GOT3 (cell line): ENCODE measurements at places on chromosomes 7 and 10.

GRCh38 chr10:61108915-61109314 is 164.9 kb upstream of the RHOBTB1 start:
- no peak for DNase-seq

DNA sequence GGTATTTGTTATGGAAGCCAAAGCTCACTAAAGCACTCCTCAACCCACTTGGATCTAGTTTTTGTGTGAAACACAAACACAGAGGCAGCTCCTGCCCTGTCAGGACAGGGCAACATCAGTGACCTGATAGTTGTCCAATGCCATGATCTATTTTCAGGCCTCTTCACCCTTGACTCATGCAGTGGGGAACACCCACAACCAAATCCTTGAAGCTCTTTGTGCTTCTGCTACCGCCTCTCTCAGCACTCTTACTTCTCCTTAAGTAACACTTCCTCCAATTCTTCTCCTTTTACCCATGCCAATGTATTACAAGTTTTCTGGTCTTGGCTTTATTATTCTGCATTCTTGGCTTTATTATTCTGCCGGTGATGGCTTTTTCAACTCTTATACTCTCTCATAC is 425.3 kb downstream of the INHBA start:
- no peak for DNase-seq

- DNase-seq, result no peak
Measured at GRCh38 chr7:44094365-44094764, 9.8 kb upstream of the AEBP1 start.

DNA sequence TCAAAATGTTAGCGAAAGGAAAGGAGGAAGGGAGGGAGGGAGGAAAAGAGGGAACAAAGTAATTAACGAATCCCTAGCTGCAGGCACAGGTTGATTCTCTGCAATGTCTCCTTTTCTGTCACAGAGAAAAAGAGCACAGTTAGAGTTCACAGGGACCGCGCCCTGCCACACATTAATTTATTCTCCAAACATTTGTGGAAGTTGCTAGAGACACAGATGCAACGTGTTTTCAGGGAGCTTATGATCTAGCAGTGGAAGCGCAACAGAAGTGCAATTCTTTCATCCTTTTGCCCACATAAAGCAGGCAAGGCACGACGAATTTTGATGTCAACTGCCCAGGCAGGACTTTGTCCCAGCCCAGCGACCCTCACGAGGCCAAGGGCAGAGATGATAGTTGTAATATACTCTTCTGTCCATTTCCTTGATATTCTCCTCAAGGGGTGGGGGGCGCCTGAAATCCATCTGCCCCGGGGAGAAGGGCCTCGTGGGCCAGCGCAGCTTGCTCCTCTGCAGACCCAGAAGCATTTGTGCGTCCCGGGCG is 101.7 kb upstream of the ZNF438 start:
- no peak for DNase-seq

DNA sequence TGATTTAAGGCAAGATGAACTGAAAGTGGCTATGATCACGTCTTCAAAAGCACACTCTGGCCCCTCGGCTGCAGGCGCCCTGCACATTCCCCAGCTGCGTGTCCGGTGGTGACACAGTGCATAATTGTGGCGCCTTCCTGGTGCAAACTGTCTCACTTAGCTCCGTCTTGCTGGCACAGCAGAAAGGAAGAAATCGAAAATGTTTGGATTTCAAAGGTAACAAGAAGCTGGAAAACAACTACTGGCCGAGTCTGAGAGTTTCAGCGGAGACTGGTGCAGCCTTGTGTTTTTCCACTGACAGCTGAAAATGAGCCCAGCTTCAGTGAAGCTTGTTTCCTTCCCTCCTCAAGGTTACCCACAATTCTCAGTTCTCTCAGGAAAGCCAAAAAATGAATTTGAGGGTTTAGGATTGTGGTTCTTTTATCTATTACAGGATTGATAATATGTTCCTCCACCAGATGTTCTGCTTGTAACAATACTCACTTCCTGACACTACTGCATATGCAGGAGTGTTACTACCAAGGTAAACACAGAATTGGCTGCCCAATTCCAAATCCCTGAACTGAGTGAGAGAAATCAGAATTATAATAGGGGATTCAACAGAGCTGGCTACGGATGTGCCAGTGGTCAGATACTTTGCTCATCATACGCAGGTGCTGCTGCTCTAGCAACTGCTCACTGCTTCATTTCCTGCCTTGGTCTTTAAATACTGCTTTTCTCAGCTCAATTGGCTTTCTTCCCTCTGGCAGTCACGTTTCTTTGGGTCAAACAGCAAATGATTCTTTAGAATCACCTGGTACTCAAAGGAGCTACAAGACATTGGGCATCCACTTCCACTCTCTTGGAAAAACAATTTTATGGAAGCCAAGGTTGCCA is 63.7 kb downstream of the TRUB1 start:
- no peak for DNase-seq

- no peak for DNase-seq
Measured at GRCh38 chr10:48219194-48219593, 55.3 kb downstream of the FRMPD2 start.

GRCh38 chr7:150972023-150972468 is 6.1 kb downstream of the KCNH2 start:
- DNase-seq, result no peak

DNA sequence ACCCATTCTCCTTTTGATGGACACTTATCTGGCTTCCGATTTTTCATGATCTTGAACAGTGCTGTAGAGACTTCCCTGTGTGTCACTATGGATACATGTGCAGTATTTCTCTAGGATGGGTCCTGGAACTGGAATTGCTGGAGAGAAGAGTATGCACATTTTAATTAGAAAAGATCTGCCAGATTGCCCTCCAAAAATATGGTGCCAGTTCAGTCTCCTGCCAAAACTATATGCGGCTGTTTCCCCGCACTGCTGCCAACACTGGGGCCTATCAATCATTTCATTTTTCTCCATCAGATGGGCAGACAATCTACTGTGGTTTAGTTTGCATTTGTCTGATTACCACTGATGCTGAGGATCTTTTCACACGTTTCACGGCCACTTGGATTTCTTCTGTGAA is 105.0 kb downstream of the SH2D4B start:
- no peak for DNase-seq

DNA sequence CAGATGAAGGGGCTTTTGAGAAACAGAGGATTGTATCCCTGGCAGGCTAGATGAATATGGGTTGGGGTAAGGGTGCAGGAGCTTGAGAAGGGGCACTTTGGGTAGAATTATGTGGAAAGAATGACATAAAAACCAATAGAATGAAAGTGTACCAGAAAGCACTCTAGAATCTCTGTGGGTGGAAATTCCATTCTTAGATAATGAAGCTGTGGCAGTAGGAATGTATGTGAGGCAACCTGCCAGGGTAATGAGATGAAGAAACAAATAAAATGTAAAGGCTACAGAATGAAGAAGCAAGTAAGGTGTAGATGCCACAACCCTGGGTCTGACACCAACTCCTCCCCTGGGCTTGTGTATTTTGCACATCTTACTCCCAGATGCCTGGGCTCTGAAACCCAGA is 16.8 kb downstream of the NOBOX start:
- no peak for DNase-seq

DNA sequence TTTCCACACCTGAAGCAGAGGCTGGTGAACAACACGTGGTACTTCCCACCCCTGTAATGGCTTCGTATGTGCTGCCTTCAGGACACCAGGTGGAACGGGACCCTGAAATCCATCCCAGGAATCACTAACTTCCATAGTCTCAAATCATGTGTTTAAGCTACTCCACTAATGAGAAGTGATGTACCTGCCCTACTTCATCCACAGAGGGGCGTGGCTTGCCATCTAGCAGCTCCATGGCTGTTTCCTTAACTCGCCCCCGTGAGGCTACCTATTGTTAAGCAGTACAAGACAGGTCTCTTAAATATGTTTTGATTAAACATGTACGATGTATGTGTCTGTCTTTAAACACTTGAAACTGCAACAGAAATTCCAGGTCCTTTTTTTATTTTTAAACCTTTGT is 31.8 kb downstream of the ARL3 start:
- no peak for DNase-seq

GRCh38 chr7:25891591-25891990 is 260.4 kb upstream of the NFE2L3 start:
- no peak for DNase-seq

- DNase-seq, result no peak
Measured at GRCh38 chr7:44077681-44078091, 4.6 kb downstream of the POLM start.

- DNase-seq, result no peak
Measured at GRCh38 chr7:38393874-38394273, 120.4 kb upstream of the TARP start.

DNA sequence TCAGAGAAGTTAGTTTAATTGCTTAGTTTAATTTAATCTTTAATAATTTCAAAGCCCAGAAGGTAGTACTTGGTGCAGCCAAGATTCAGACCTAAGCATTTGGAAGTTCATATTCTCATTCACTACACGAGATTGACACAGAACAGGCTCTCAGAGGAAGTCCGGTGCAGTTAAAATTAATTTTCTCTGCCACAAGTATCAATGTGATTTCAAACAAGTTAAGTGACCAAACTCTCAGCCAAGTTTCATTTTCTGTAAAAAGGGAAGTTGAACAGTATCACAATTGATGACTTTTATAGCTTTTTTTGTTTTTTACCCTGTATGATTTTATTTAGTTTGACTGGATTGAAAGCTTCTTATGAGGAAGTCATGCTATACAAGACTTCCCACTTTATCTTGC is 1494.9 kb upstream of the LRRTM3 start:
- no peak for DNase-seq

- DNase-seq, result no peak
Measured at GRCh38 chr10:127364034-127364433, 167.6 kb upstream of the INSYN2A start.

- DNase-seq, result no peak
Measured at GRCh38 chr7:27608776-27609495, 53.7 kb downstream of the HIBADH start.

DNA sequence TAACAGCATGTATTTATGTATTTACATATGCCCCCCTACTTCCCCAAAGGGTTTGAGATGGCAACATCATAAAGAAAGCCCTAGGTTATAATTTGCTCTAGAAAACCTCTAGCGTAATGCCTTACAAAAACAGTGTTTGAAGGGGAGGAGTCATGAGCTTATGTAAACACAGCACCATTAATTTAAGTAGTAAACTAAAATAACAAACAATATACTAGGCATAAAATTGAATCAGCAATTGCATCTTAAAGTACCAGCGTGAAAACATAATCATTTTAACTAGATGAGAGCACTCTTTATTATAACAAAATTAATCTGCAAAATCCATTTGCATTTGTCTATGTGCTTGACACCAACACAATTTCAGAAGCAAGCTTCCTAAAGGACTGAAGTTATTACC is 507.2 kb upstream of the NRP1 start:
- DNase-seq, result no peak

DNA sequence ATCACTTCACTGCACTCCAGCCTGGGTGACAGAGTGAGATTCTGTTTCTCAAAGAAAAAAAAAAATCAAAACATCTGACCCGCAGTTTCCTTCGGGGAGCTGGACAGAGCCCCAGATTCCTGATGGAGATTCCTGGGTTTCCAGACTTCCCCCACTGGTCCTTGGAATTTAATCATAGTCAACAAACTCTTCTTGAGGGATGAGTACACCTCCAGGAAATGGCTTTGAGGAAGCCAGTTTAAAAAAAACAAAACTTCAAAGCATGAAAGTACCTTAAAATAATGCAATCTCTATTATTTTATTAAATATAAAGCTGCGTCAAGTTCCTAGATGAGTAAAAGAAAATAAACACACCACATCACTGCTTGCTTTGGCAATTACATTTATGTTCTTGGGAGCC is 1.2 kb upstream of the MAD1L1 start:
- DNase-seq, result no peak

GRCh38 chr10:3126741-3127346 is 45.7 kb downstream of the PITRM1 start:
- no peak for DNase-seq

- DNase-seq, result no peak
Measured at GRCh38 chr7:164882-165660, 27.3 kb upstream of the FAM20C start.

- DNase-seq, result no peak
Measured at GRCh38 chr10:16545116-16545736, 23.5 kb upstream of the C1QL3 start.

GRCh38 chr10:113709221-113709838 is 29.6 kb downstream of the CASP7 start:
- no peak for DNase-seq

DNA sequence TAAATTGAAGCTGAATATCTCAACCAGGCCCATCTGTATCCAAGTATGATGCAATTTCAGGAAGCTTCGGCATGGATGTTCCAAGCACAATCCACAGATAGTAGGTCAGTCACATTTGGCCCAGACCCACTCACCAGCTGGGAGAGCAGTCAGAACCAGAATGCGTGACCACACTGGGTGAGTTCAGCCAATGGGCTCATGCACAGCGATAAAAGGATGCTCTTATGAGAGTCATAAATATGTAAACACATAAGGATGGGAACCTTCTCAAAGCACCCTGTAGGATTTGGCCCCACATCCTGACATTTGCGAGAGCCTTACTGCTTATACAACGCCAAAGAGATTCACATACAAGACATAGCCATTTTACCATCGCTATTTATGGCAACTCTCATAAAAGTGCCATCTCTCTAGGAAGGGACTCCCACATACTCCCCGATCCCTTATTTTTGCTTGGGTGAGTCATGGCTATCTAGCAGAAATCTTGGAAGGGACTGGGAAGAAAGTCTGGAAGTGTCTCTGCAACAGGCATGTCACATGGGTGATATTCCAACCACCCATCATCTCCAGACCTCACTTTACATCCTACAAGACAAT is 3.0 kb downstream of the AFAP1L2 start:
- no peak for DNase-seq

DNA sequence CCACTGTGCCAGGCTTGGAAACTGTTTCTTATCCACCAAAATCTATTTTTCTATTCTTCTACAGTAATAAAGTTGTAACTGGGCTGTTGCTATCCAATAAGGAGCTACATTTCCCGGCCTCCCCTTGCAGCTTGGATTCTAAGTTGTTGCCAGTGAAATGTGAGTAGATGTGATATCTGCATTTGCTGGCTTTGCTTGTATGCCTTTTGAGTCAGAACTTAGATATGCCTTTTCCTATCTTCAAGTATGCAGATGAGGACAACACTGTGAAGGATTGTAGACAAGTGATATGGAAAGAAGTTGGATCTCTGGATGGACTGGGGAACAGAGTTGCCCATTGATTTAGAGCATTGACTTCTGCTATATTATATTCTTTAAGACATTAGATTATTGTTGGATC is 236.9 kb downstream of the REEP3 start:
- DNase-seq, result no peak

- no peak for DNase-seq
Measured at GRCh38 chr7:10412422-10413019, 561.2 kb upstream of the PHF14 start.

GRCh38 chr10:12638781-12639180 is 289.4 kb downstream of the CAMK1D start:
- no peak for DNase-seq

GRCh38 chr7:12296051-12296570 is 85.0 kb downstream of the TMEM106B start:
- DNase-seq, result no peak

GRCh38 chr7:21281193-21281592 is 146.7 kb upstream of the SP4 start:
- no peak for DNase-seq
